Liver (tissue), 10 donors: ENCODE measurements at places on chromosomes 16 and 17. TPM values are rescaled to one million over a fixed set of nuclear protein-coding genes. Genes with fewer than 3 reads are reported as not detected.

DNA sequence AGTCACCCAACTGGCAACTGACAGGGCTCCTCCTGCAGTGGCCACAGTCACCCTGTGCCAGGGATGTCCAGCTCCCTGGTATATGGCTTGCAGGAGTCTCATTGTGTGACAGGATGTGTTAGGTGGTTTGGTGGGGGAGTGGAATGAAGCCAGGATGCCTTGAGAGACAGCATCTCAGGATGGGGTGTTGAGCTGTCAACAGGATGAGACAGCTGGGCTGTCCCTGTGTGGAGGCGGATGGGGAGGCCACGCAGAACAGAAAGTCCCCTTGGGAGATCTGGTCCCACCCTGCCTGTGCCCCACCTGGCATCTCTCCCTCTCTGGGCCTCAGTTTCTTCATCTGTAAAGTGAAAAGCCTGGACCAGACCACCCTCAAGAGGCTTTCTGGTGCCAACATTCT is 9.5 kb upstream of the ZNF469 start:
- DNase-seq, result no peak

DNA sequence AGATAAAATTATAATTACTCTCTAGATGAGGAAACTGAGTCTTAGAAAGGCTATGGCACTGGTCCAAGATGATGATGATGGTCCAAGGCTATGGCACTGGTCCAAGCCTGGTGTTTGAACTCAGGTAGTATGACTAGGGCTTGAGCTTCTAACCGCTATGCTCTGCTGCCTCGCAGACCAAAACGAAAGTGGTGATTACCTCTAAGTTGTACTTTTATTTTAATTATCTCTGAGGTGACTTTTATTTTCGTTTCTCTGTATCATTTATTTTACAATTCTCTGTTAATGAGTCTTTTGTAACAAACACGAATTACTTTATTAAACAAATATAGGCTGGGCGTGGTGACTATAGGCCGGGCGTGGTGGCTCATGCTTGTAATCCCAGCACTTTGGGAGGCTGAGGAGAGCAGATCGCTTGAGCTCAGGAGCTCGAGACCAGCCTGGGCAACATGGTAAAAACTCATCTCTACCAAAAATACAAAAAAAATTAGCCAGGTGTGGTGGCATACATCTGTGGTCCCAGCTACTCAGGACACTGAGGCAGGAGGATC is 5.6 kb downstream of the REXO5 start:
- DNase-seq, result no peak

DNA sequence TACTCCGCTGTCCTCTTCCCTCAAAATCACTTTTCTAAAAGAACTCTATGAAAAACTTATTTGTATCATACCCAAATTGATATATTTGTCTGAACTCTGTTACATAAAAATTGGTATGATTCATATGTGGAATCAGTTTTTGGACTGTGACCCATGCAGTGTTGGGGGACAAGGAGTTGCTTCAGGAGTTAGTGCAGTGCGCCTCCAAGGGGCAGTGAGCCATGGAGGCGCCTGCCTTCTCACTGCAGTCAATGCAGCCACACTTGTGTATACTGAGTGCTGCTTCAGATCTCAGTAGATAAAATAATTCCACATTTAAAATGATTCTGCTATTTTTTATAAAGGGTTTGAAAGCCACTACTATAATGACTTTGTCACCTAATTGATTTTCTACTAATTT is 32.5 kb downstream of the DGKE start:
- no peak for DNase-seq

Gene C1QL1
- total RNA-seq, result 0.17 TPM

DNA sequence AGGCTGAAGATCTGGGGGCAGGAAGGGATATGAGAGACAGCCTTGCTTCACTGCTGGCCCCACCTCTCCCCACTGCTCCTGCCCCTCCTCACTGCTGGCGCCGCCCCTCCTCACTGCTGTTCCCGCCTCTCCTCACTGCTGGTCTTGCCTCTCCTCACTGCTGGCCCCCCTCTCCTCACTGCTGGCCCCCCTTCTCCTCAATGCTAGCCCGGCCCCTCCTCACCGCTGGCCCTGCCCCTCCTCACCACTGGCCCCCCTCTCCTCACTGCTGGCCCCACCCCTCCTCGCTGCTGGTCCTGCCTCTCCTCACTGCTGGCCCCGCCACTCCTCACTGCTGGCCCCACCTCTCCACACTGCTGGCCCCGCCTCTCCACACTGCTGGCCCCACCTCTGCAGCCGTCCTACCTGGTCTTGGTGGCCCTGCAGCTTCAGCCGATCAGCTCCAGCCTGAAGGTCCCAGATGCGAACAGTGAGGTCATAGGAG is 9.5 kb upstream of the PAM16 start:
- no peak for DNase-seq

Gene RNF112
- 0.42 TPM for total RNA-seq

Gene SBK1
- total RNA-seq, result 0.08 TPM

DNA sequence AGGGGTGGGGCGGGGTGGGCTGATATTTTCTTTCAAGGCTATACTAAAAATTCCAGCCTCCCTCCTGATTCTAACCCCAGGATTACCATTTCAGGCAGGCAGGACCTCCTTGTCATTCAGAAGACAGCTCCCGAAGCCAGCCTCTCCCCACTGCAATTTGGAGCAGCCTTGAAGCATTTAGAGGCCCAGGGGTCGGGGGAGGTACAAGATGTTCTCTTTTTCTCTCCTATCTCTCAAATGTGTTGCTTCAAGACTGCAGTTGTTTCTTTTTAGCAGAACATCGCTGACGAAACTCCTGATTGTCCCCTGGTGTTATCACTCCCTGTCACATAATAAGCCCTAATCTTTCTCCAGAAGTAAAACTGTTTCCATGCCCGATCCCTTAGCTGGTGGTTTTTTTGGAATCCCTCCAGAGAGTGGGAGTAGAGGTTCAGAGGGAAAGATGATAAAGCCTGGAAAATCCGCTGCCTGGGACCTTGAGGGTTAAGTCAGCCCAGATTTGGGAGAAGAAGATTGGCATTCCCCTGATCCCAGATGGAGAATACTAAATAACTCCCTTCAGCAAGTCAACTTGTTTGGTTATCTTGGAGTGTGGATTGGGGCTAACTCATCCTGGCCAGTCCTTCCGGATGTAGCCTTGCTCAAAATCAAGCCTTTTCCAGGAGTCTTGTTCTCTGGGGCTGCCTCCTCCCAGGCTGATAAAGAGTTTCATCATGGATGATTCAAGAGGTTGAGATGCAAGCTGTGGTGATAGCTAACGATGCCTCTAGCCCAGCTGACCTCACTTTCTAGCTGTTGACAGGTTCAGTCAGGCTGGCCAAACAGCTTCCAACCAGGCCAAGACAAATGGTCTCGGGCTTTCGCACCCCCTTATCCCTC is 71.3 kb downstream of the SOX9 start:
- no peak for DNase-seq

GRCh38 chr17:73798111-73798748 is 154.0 kb upstream of the SDK2 start:
- peak; percentile 51 for DNase-seq

Gene TMEM204
- total RNA-seq, result 3.5 TPM

DNA sequence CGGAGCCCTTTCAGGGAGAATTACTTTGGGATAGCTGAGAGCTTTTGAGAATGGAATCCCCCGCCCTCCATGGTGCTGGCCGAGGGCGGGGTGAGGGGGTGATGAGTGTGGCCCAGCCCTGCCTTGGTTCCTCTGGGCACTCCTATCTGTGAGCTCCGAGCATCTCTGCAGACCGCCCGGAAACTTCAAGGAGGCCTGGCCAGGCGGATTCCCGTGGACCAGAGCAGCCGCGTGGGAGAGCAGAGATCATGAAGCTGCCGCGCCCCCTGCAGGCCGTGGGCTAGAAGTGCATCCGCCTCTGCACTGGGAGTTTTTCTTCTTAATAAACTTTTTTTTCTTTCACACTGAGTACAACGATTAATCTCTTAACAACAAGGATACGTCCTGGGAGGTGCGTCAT is 392.9 kb upstream of the EEF2KMT start:
- DNase-seq, result peak; percentile 39

DNA sequence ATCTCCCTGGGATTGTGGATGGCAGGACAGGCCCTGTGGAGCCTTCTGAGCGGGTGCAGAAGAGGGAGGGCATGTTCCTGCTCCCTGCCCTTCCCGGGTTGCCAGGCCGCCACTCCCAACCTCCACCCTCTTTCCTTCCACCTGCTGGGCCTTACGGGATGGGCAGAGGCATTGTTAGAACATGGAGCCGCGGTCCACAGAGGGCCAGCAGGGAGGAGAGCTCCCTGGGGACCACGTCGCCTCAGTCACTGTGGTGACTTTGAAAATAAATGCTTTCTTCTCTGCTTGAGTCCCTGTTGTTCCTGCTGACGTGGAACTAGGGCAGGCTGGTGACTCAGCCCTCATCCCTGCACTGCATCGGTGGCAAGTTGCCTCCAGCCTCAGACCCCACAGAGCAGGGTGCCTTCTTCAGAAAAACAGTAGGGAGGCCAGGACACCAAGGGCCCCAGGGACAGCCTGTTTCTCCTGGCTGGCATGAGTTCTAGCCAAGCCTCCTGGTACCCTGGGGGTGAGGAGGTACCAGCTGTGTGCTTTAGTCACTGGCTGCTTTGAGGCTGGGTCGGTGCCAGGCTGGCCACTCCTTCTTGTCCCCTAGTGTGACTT is 224.9 kb downstream of the SEC14L1 start:
- DNase-seq, result no peak

GRCh38 chr17:45646288-45646988 is 137.7 kb upstream of the CRHR1 start:
- no peak for DNase-seq

DNA sequence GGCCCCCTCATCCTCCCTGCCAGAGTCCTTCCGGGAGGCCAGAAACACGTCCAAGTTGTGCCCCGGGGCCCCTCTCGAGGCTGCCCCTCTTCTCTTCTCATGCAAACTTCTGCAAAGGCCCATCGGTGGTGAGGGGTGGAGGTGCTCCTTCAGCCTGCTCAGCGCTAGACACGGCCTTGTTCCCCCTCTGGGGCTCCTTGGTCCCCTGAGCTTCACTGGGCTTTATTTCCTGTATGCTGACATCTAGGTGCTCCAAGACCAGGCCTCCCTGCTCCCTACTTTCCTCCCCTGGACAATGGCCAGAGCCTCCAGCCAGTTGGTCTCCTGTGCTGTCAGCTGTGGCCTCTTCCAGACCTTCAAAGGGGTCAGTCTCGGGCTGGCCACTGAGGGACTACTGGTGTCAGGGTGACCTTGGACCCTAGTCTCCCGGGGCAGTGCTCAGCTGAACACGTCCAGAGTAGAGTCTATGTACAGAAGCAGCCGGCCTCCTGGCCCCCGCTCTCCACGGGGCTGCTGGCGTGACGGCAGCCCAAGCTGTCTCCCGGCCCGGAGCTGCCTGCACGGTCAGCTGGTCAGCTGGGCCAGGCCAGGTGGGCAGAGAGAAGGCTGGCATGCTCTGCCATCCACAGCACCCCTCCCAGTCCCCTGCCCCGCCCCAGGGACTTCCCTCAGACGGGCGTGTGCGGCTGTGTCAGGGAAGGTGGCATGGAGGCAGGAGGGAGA is 1.7 kb upstream of the PRR35 start:
- peak; percentile 62 for DNase-seq

Gene ITGA3
- total RNA-seq, result 4.4 TPM

Gene SDK2
- 0.42 TPM for total RNA-seq

Gene CDRT15
- total RNA-seq, result not detected

Gene KRTAP9-4
- total RNA-seq, result not detected

Gene MT1G
- total RNA-seq, result 152 TPM

DNA sequence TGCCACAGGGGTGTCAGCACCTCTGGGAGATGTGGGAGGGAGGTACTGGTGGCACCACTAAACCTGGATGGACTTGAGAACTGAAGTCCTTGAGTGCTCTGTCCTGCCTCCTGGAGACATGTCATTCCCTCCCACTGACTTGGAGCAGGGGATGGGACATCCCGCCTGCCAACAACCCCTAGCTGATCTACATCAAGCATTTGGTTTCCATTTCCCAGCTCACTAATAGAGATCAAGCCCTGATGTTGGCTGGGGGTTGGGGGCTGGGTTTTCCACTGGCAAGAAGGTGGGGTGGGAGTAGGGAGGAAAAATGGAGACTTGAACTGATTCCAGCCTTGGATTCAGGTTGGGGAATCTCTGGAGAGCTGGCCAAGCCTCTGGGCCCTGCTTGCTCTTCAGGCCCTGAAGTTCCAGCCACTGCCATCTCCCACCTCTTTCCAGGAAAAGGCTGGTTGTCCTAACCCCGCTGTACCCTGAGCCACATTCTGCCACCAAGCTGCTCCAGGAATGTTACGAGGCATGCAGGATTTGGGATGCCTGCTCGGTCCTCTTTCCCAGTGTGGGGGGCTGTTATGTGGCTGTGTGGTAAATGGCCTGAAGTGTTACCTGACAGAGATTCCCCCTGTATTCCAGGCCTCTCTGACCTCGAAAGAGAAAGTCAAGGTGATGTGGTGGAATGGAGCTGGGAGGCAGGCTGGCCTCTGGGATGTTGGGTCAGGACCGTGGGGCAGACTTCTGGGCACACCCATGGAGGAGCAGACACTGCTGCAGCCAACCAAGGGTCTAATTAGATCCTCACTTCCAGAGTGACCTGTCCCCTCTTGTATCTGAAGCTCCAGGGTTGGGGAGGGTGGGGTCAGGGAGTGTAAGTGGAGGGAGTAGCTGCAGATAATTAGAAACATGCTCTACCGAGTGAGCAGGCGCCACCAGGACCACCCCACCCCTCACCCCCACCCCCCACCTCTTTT is 16.7 kb downstream of the IGFBP4 start:
- no peak for DNase-seq

Gene GGNBP2
- 48.6 TPM for total RNA-seq

Gene SKAP1
- 7.2 TPM for total RNA-seq

DNA sequence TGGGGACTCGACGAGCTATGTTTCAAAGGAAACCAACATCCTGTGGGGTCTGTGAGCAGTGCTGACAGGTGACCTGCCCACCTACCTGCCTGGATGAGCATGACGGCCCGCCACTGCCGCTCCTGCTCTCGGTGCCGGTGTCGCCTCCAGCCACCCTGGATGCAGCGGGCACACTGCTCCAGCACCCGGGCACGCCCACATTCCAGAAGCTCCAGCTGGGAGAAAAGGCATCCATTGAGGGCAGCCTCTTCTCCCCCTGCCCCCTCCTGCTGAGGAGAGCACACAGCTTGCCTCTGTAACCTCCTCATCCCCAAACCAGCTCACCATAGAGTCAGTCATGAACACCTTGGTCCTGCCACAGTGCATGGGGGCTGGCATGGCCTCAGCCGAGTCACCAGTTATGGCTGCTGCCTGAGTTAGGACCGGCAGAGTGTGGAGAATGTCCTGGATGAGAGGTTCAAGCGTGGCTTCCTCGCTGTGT is 14.3 kb downstream of the ZNHIT3 start:
- DNase-seq, result no peak

GRCh38 chr17:79017546-79018369 is 6.2 kb upstream of the C1QTNF1 start:
- DNase-seq, result no peak

Gene ADGRG3
- total RNA-seq, result 1.4 TPM

DNA sequence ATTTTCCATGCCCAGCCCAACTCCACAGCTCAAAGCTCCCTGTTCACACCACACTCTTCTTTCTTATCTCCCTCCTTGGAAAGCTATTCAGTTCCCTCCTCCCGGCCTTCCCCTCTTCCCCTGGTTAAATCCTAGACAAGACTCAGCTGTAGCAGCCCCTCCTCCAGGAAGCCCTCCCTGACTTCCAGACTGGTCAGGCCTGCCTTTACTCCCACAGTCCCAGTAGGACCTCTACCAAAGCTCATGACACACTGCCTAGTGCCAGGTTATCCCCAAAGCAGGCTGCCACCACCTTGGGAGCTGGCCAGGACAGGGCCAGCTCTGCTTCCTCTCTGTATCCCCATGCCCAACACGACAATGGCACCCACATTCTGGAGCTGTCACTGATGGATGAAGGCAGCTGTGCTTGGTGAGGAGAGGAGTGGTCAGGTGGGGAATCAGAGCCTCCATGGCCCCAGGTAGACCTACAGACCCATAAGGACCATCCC is 50.0 kb downstream of the BEAN1 start:
- no peak for DNase-seq

Gene KRT25
- not detected for total RNA-seq

GRCh38 chr17:18009609-18010420 is 29.2 kb downstream of the ATPAF2 start:
- DNase-seq, result no peak
